T-helper 2 cell (primary cell): ENCODE measurements at places on chromosomes 2 and 18.

DNA sequence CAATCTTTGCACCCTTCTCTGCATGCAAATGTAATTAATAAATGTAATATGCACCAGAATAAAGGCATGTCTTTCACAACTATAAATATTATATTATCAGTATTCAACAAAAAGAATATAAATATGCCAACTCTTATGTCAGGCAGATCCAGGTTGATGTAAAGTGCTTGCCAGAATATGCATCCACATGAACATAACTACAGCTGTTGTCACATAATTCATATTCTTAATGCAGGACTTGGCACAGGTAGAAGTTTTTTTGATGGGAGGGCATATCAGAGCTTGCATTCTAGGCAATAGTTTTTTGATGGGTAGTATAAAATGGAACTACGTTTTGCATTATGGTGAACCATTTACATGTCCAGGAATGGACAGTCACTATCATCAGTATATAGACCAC, 544.3 kb downstream of the ZNF804A start:
- DNase-seq, result no peak

GRCh38 chr18:77049938-77050337, 82.6 kb downstream of the MBP start:
- no peak for DNase-seq

GRCh38 chr2:164151522-164151921, 415.7 kb upstream of the FIGN start:
- DNase-seq, result no peak

GRCh38 chr18:38427234-38427633, 861.6 kb upstream of the CELF4 start:
- DNase-seq, result no peak

DNA sequence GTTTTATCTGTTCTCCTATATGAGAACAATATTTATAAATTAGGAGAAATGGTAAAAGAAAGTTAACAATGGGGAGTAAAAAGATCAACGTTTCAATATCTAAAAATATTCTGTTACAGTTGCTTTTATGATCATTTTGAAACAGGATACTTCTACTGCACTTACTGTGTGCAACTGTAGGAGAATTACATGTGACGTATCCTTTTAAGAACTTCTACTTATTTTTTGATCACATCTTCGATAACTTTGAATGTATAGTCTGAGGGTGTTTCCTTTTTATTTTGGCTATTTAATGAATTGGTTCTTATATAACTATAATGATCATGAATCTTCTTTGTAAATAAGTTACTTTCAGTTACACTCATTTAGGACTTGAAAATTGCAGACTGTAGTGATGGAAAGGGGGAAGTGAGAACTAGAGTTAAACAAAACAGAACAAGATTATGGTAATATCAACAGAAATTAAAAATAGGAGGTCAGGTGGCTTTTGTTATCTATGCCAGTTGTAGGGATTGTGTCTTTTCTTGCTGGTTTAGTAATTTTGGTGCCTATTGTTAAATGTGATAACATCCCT, 109.9 kb downstream of the MSTN start:
- no peak for DNase-seq

DNA sequence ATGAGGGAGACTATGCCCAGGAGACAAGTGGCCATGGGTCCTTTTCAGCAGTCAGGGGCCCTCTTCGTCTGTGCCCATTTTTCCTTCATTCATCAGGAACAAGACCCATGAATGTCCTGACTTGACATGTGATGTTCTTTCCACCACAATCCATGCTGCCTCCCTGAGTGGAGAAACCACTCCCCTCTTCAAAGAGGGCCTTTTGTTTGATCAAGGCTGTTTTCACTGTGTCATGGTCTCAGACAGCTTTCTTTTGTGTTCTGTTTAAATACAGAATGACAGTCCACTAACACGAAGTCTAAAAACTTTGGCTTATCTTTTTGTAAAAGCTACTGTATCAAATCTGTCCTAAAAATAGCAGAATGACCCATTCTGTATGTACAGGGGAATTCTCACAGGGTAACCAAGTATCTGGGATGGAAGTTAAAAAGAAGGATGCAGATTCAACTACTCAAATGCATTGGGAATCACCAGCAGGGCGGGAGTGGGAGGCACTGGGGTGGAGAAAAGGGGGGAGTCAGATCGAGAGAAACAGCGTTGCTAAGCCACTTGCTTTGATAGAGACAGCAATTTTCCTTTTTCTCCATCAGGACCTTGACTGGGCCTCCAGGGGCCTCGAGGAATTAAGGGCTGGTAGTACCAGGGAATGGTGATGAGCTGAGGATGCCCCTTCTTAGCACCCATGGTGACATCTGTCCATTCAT, 13.9 kb downstream of the LRP2 start:
- DNase-seq, result no peak

DNA sequence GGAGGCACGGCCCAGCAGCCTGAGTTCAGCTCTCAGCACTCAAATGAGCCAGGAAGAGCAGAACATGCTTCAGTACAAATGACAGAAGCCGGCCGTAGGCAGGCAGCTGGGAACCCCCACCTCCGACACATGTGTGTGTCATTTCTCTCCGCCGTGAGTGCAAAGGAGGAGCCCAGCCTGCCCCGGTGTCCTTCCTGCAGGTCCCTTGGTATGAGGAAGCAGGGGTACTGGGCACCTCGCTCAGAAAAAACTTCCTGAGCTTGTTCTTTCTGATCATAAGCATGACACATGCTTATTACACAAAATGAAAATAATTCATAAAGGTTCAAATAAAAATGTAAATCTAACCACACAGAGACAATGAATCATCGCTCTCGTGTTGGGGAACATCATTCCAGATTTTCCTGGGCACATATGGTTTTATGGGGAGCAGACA, 35.3 kb downstream of the KCNF1 start:
- DNase-seq, result no peak

DNA sequence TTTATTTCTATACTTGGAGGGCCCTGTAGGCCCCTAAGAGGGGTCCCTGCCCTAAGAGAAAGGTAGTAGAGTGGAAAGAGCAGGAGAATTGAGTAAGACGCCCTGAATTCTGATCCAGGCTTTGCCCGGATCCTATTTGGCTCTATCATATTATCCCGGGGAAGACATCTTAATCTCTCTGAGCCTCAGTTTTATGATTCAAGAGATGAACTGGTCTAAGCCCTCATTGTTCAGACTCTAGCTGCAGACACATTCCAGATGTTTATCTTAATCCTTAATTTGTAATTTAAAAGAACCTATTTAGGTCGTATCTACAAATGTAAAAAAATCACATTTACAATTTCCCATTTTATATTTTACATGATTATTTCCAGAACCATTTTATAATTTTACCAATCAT, 220.1 kb downstream of the AGPS start:
- DNase-seq, result no peak
